ENCODE measurements at places on chromosomes 3 and 15. TPM values are rescaled to one million over a fixed set of nuclear protein-coding genes. Genes with fewer than 3 reads are reported as not detected.

Gene SCN5A
- not detected for total RNA-seq

DNA sequence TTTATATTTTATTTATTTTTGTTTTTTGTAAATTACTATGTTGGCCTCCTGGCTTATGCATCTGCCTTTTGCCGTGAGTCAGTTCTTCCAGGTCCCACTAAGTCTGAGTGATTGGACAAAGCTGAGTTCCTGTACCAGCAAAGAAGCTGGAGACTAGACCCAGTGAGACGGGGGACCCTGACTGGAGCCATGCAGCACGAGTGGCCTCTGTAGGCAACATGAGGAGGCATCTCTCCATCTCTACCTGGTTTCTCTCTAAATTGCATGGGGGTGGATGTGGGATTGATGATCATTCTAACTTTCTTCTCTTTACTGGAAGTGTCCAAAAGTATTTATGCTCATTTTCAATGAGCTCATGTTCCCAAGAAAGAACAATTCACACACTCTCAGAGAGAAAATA, 155.3 kb upstream of the MRPL3 start:
- DNase-seq = peak; percentile 4
- H3K36me3 ChIP-seq = no peaks in the 10 kb centered on the region
- H3K27ac ChIP-seq = no peak overlapping the region
- no peak overlapping the region for H3K4me3 ChIP-seq
- H3K4me1 ChIP-seq = no peaks in the 10 kb centered on the region
- no peaks in the 10 kb centered on the region for H3K27me3 ChIP-seq

Gene RNF7
- total RNA-seq = 94.7 TPM

- H3K4me3 ChIP-seq = no peak overlapping the region
- H3K36me3 ChIP-seq = no peaks in the 10 kb centered on the region
- H3K4me1 ChIP-seq = no peaks in the 10 kb centered on the region
- no peak for DNase-seq
- no peak overlapping the region for H3K27ac ChIP-seq
Observed at GRCh38 chr15:37594417-37594816, 340.0 kb upstream of the TMCO5A start.

GRCh38 chr3:10637342-10637741, 132.0 kb upstream of the ATP2B2 start:
- no peak overlapping the region for H3K27ac ChIP-seq
- DNase-seq = no peak
- no peaks in the 10 kb centered on the region for H3K36me3 ChIP-seq
- no peaks in the 10 kb centered on the region for H3K4me1 ChIP-seq

Gene LSM3
- 28.7 TPM for total RNA-seq

GRCh38 chr15:82959423-82959822, 6.9 kb upstream of the HOMER2 start:
- DNase-seq = no peak
- H3K36me3 ChIP-seq = no peaks in the 10 kb centered on the region
- peaks cover 11% of the 10 kb centered on the region for H3K4me1 ChIP-seq

GRCh38 chr3:191414286-191414685, 46.7 kb upstream of the PYDC2 start:
- H3K4me3 ChIP-seq = no peak overlapping the region
- no peaks in the 10 kb centered on the region for H3K36me3 ChIP-seq
- H3K27ac ChIP-seq = no peak overlapping the region
- DNase-seq = no peak
- H3K4me1 ChIP-seq = no peaks in the 10 kb centered on the region
- H3K27me3 ChIP-seq = no peaks in the 10 kb centered on the region

Gene COPS2
- total RNA-seq = 66.3 TPM

Gene PHLDB2
- total RNA-seq = 23.6 TPM

- H3K4me3 ChIP-seq = no peak overlapping the region
- H3K36me3 ChIP-seq = no peaks in the 10 kb centered on the region
- peak; percentile 83 for DNase-seq
Observed at GRCh38 chr3:114899186-114899931, 247.7 kb downstream of the ZBTB20 start.

- H3K4me1 ChIP-seq = peaks cover 65% of the 10 kb centered on the region
- no peaks in the 10 kb centered on the region for H3K36me3 ChIP-seq
- no peak overlapping the region for H3K4me3 ChIP-seq
- DNase-seq = no peak
Observed at GRCh38 chr15:42088801-42089640, 5.3 kb downstream of the PLA2G4D start.

Gene CFAP100
- not detected for total RNA-seq

GRCh38 chr3:126937973-126938372, 44.9 kb upstream of the PLXNA1 start:
- H3K36me3 ChIP-seq = no peaks in the 10 kb centered on the region
- H3K27ac ChIP-seq = no peak overlapping the region
- no peak for DNase-seq
- H3K27me3 ChIP-seq = no peaks in the 10 kb centered on the region
- H3K4me3 ChIP-seq = no peak overlapping the region
- no peaks in the 10 kb centered on the region for H3K4me1 ChIP-seq

DNA sequence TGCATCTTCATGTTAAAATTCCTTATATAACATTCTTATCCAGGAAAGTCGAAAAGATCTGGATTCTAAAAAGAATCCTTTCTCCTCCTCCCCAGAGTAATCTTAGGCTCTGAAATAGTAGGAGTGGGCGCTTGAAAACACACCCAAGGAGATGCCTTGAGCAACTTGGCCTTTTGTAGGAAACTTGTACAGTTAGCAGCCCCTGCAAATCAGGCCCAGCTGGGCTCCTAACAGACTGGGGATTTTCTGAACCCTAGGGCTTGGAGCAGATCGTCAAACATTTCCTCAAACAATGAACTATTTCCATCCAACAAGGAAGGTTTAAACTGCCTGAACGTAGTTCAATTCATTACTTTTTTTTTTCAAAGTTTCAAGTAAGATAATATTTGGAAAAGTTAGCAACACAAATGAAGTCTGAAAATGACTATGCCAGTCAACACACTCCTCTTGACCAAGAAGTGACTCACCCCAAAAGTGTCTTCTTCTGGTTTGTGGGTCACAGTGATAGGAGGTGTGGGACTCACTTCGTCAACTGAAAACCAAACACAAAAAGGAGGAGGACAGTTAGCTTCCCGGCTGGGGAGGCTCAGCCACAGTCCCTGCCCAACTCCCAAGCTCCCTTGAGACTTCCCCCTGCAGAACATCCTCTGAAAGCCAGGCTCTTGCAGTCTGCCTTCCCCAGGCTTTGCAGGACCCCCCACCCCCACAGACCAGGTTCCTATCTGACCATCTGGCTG, 129.7 kb downstream of the NTRK3 start:
- no peak overlapping the region for H3K27ac ChIP-seq
- H3K4me3 ChIP-seq = no peak overlapping the region
- no peaks in the 10 kb centered on the region for H3K27me3 ChIP-seq

DNA sequence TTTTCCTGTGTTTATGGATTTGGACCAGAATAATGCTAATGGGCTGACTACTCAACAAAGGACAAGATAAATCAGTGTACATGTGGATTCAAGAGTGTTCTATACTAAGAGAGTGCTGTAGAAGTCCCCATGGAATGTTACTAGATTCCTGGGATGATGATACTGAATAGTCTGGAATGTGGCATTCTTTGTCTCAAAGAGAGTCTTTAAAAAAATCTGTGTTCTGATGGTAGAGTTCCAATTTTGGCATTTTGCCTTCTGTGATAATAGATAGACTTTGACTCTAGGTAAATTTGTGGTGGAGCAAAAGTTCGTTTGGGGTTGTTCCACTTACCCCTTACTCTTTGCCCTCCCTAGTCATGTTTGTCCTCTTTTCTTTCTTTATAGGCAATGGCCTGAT, 43.7 kb downstream of the NMD3 start:
- peaks cover 23% of the 10 kb centered on the region for H3K4me1 ChIP-seq
- no peaks in the 10 kb centered on the region for H3K27me3 ChIP-seq
- DNase-seq = peak; percentile 77
- H3K4me3 ChIP-seq = no peak overlapping the region
- peaks cover 2% of the 10 kb centered on the region for H3K36me3 ChIP-seq

Gene KCNMB3
- 2.4 TPM for total RNA-seq

DNA sequence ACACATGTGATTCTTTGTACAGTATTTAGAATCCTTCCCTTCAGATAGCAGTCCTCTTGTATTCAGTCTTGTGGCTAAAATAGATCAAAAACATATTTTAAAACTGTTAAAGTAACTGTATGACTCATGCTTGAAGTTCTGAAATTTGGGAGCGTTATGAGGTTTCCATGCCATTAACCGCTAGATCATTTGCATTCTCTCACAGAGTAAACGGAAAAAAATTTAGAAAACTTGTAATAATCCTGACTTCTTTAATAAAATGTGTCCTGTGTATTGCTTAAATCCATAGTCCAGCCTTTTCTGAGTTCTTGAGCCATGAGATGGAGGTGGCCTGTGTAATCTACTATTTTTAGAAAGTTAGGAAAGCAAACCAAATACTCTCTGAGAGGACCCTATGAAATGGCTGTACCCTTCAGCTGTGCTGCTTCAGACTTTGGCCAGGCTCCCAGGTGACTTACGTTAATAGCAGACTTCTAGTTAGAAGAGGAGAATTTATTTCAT, 33.8 kb downstream of the MBNL1 start:
- H3K4me3 ChIP-seq = peak overlapping the region; percentile 8
- peak overlapping the region; percentile 75 for H3K27ac ChIP-seq
- no peaks in the 10 kb centered on the region for H3K27me3 ChIP-seq
- peaks cover 93% of the 10 kb centered on the region for H3K4me1 ChIP-seq
- peak; percentile 78 for DNase-seq

Gene HIGD2B
- total RNA-seq = not detected

DNA sequence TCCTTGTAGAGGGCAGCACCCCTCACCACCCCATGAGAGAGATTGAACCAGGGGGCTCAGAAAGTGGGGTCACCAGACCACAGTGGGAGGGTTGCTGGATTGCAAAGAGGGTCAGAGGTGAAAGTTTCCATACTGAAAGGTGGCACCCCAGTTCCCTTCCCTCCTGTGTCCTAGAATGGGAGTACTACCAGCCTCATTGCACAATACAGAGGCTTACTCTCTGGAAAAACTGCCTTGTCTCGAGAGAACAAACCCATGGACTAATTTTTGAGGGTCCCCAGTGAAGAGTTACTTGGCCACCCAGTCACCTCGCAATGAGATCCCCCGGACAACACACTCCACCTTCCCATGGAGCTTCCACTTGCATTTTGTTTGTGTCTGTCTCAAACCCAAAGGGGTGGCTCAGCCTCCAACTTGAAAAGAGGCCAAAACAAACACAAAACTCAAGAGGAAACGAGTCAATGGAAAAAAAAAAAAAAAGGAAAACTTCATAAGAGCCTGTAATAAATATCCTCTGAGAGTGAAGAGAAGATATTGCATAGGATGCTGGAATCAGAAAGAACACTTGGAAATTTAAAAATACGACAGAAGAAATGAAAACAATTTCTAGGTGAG, 18.6 kb downstream of the MESP2 start:
- no peaks in the 10 kb centered on the region for H3K27me3 ChIP-seq
- peaks cover 31% of the 10 kb centered on the region for H3K36me3 ChIP-seq
- no peak overlapping the region for H3K27ac ChIP-seq
- no peak for DNase-seq

Gene SLC6A11
- 34.5 TPM for total RNA-seq

Gene GOLGA8G
- not detected for total RNA-seq

- no peak for DNase-seq
- no peaks in the 10 kb centered on the region for H3K4me1 ChIP-seq
- peaks cover 4% of the 10 kb centered on the region for H3K27me3 ChIP-seq
- H3K4me3 ChIP-seq = no peak overlapping the region
Observed at GRCh38 chr3:9101286-9101685, 138.0 kb upstream of the RAD18 start.

DNA sequence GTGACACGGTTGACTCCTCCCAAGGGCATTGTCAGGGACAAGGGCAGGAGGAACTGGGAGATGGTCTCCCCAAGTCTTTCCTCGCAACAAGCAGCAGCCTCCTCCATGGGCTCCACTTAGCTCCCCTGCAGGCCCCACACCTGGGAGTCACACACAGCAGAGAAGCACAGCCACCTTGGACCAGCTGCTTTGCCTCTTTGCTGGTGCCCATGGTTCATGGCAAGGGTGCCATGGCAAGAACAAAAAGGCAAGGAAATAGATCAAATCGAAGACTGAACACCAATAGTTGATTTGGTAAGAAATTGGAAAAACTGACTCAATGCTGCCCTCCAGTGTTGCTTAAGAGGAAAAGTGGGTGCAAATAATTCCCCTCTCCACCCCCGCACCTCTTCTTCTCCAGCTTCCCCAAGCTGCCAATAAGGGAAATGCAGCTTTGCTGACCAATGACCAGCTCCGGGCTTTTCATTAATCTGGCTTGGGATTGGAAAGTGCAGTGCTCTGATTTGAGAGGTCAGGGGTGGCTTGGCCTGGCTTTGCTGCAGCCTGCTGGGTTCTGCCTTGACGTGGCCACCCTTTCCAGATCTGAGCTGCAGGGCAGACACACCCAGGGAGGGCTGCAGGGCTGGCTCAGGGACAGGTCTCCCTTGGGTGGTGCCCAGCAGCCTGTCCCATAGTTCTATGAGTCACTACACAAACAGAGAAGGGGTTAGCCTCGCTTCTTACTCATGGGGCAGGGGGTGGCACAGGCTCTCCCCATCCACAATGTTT, 162.0 kb downstream of the KLF13 start:
- no peaks in the 10 kb centered on the region for H3K4me1 ChIP-seq
- H3K4me3 ChIP-seq = no peak overlapping the region
- peak; percentile 64 for DNase-seq
- no peak overlapping the region for H3K27ac ChIP-seq
- no peaks in the 10 kb centered on the region for H3K27me3 ChIP-seq

GRCh38 chr3:161343986-161344385, 27.3 kb downstream of the SPTSSB start:
- H3K4me3 ChIP-seq = no peak overlapping the region
- no peaks in the 10 kb centered on the region for H3K36me3 ChIP-seq
- DNase-seq = no peak
- peak overlapping the region; percentile 5 for H3K27ac ChIP-seq

Gene KIF15
- 33.8 TPM for total RNA-seq

- peaks cover 49% of the 10 kb centered on the region for H3K4me1 ChIP-seq
- peak overlapping the region; percentile 82 for H3K27ac ChIP-seq
- no peak for DNase-seq
- peak overlapping the region; percentile 79 for H3K4me3 ChIP-seq
- no peaks in the 10 kb centered on the region for H3K36me3 ChIP-seq
- no peaks in the 10 kb centered on the region for H3K27me3 ChIP-seq
Observed at GRCh38 chr15:55740981-55741832, 1.7 kb downstream of the PRTG start.

GRCh38 chr3:38360345-38360744, 13.8 kb downstream of the XYLB start:
- H3K4me1 ChIP-seq = no peaks in the 10 kb centered on the region
- no peak for DNase-seq
- H3K36me3 ChIP-seq = peaks cover 71% of the 10 kb centered on the region
- no peak overlapping the region for H3K4me3 ChIP-seq

Gene EXD1
- not detected for total RNA-seq

Gene CTXN2
- total RNA-seq = not detected

Gene CKMT1A
- 0.13 TPM for total RNA-seq

Gene FAM174B
- 2.1 TPM for total RNA-seq

Gene LRRC15
- not detected for total RNA-seq

Gene MCF2L2
- not detected for total RNA-seq

Gene OR5K2
- total RNA-seq = not detected

DNA sequence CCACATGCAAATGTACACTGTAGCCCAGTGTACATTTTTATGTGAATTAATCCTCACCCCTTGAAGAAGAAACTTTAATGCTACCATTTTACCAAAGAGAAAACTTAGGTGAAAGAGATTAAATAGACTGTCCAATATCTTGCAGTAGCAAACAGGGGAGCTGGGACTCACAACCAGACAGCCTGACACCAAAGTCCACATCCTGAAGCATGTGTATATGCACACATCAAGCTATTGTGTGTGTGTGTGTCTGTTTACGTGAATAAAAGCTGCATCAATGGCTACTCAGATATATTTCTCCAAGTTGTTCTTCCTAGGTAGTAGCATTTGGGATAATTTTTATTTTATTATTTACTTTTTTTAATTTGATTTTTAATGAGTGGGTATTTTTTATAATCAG, 6.7 kb downstream of the ANO10 start:
- H3K4me1 ChIP-seq = 0 out of 2 replicates have a peak, but pooled peaks cover 11% of the 10 kb centered on the region
- no peaks in the 10 kb centered on the region for H3K36me3 ChIP-seq
- no peaks in the 10 kb centered on the region for H3K27me3 ChIP-seq
- H3K4me3 ChIP-seq = no peak overlapping the region

Gene TIPIN
- total RNA-seq = 28.6 TPM

Measured in HepG2 (cell line).